ENCODE measurements at places on chromosomes 13 and 19. TPM values are rescaled to one million over a fixed set of nuclear protein-coding genes. Genes with fewer than 3 reads are reported as not detected.

DNA sequence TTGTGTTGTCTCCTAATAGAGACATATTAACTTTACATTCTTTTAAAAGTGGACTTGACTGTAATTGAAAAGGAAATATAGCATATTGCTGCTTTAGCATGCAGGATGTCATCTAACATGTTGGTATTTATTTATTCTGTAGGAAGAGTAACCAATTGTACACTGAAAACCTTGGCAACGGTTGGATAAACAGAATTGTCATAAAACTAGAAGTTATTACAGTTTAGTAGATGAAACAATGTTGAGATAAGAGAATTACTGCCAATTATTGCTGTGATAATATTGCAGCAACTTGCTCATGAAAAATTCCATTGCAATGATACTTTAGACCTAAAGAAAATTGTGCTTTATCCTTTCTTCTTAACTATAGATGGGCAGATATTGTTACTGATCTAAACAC lies 7.6 kb upstream of the ERCC5 start:
- no peaks in the 10 kb centered on the region for H3K4me1 ChIP-seq
- peaks cover 20% of the 10 kb centered on the region for H3K36me3 ChIP-seq
- H3K4me3 ChIP-seq = no peak overlapping the region

DNA sequence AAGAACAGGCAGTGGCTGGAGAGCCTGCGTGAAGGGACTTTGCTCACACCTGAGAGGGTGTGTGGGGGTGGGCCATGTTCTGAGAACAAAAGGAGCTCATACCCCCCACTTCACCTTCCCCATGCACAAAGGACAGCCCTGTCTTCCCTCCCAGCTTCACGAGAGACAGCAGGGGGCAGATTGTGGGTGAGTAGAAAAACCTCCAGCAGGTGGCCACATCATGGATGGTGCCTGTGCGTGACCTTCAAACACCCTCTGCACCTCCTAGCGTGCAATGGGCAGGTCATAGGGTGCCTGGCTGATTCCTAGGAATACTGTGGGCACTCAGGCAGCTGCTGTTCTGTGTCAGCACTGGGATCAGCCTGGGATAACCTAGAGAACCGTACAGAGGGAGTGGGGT lies 36.3 kb upstream of the PSG9 start:
- peaks cover 35% of the 10 kb centered on the region for H3K27me3 ChIP-seq
- no peak for DNase-seq
- H3K4me1 ChIP-seq = no peaks in the 10 kb centered on the region
- no peaks in the 10 kb centered on the region for H3K36me3 ChIP-seq
- no peak overlapping the region for H3K4me3 ChIP-seq

DNA sequence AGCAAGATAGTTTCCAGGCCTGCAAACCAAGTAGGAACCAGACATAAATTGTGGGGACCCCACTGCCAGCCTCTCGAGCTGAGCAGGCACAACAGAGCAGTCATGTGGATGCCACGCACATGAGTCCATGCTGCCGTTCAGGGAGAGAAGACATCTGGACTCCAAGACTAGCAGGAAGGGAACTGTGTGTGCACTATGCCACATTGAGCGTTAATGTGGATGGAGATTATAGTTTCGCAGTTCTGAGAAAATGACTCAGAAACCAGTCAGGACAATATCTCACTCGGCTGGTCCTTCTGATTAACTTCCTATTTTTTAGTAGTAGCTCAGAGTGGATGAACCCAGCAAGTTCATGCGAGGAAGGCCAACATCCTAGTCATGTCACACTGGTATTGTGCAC lies 124.9 kb downstream of the CRYL1 start:
- H3K36me3 ChIP-seq = no peaks in the 10 kb centered on the region
- no peak overlapping the region for H3K27ac ChIP-seq
- peaks cover 6% of the 10 kb centered on the region for H3K4me1 ChIP-seq
- H3K4me3 ChIP-seq = no peak overlapping the region
- no peaks in the 10 kb centered on the region for H3K27me3 ChIP-seq

DNA sequence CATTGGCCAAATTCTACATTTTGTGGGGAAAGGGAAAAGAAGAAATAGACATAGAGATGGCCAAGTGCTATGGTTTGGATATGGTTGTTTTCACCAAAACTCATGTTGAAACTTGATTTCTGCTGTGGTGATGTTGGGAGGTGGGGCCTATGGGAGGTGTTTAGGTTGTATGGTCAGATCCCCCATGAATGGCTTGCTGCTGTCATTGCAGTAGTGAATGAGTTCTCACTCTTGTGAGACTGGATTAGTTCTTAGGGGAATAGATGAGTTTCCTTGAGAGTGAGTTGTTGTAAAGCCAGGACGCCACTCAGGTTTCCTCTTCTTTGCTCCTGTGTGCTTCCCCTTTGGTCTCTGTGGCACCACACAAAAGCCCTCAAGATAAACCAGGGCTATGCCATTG lies 242.6 kb upstream of the RFC3 start:
- H3K27ac ChIP-seq = no peak overlapping the region
- H3K27me3 ChIP-seq = peaks cover 18% of the 10 kb centered on the region
- no peak overlapping the region for H3K4me3 ChIP-seq
- DNase-seq = no peak

The ZNF836 gene
- total RNA-seq = 12.0 TPM

DNA sequence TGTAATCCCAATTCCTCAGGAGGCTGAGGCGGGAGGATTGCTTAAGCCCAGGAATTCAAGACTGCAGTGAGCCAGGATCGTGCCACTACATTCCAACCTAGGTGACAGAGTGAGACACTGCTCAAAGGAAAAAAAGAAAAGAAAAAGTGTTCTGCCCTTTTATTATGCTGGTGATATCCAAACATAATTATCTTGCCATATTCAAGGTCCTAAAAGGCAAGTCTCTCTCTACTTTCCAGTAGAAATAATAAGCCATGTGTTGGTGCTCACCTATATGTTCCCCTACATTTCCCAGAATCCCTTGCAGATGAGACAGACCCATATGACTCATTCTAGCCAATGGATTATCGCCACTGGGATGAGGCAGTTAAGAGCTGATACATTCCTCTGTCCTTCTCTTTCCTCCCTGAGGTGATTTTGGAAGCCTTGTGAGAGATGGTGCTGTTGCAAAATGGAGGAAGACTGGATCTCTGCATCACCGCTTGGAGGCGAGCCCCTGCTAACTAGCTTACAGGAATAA lies 58.3 kb upstream of the MRI1 start:
- H3K4me1 ChIP-seq = no peaks in the 10 kb centered on the region
- H3K36me3 ChIP-seq = no peaks in the 10 kb centered on the region
- peaks cover 22% of the 10 kb centered on the region for H3K27me3 ChIP-seq
- no peak overlapping the region for H3K27ac ChIP-seq
- DNase-seq = no peak

- no peaks in the 10 kb centered on the region for H3K27me3 ChIP-seq
- no peak overlapping the region for H3K4me3 ChIP-seq
- H3K27ac ChIP-seq = no peak overlapping the region
- DNase-seq = no peak
Observed at GRCh38 chr19:38400361-38400760, 2.5 kb upstream of the FAM98C start.

The ZNF610 gene
- total RNA-seq = 2.9 TPM

DNA sequence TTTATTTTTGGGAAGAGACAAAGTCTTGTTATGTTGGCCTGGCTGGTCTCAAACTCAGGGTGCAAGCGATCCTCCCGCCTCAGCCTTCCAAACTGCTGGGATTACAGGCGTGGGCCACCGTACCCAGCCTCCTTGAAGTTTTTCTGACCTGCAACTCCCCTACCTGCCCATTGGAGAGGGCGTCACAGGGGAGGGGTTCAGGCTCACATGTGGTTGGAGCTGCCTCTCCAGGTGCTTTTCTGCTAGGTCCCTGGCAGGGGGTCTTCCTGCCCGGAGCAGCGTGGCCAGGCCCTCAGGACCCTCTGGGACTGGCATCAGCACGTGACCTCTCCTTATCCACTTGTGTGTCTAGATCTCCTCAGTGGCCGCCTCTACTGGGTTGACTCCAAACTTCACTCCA lies 27.2 kb downstream of the LDLR start:
- no peak for DNase-seq
- peaks cover 40% of the 10 kb centered on the region for H3K36me3 ChIP-seq
- no peak overlapping the region for H3K4me3 ChIP-seq
- no peak overlapping the region for H3K27ac ChIP-seq

The EBI3 gene
- 8.6 TPM for total RNA-seq

The ZNF90 gene
- 20.8 TPM for total RNA-seq

DNA sequence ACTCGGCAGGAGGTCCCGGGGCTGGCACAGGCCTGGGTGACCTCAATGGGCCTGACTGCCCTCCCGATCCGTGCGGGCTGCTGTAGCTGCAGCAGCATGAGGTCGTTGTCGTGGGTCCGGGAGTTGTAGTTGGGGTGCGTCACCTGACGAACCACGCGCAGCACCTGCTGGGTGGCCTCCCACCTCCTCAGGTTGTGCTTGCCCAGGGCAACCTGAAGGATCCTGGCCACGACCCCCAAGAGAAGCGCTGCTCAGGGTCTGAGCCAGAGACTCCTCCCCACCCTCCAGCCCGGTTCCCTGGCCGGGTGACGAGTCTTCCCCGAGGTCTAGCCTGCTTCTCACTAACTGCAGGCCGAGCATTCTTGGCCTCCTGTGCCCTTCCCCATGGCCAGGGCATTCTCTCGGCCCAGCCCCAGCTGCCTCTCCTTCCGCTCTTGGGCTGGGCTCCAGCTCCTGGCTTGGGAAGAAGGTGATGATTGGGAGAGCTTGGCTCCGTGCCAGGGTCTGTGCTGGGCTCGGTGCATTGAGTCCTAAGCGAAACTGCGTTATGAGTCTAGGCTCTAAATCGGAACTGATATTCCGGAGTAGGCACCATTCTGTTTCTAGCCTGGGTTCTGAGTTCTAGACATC lies 3.1 kb downstream of the KLK14 start:
- peaks cover 7% of the 10 kb centered on the region for H3K27me3 ChIP-seq
- H3K27ac ChIP-seq = no peak overlapping the region
- no peak overlapping the region for H3K4me3 ChIP-seq
- DNase-seq = no peak
- no peaks in the 10 kb centered on the region for H3K4me1 ChIP-seq

DNA sequence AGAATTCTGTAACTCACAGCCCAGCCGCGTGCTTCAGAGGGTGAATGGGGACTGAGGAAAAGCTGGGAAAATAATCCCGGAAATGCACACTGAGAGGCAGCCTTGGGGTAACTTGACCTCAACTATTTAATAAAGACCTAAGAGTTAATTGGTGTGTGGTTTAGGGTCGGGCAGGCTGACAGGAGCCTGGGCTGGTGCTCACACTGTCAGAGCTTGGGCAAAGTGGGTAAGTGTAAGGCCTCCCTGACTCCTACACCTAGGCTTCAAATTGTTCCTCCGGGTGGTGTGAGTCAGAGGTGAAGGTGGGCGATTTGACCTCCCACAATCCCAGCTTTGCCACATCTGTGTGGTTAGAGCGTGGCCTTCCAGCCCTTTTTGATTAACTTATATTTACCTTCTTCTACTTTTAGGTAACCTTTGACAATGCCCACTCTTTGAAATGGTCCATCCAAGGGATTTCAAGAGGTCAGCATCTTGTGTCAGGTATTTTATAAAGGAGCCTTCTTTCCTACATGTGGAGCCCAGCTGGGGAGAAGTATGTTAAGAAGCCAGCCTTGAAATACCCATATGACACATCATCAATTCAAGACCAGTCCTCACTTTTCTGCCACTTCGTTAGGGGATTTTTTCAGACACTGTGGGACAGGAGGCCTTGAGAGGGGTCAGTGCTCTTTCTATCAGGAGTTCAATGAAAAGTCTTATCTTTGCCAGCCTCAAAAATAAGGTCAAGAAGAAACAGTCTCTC lies 114.2 kb downstream of the NUFIP1 start:
- peaks cover 3% of the 10 kb centered on the region for H3K36me3 ChIP-seq
- H3K27ac ChIP-seq = no peak overlapping the region
- peaks cover 15% of the 10 kb centered on the region for H3K27me3 ChIP-seq
- no peaks in the 10 kb centered on the region for H3K4me1 ChIP-seq

GRCh38 chr19:16168465-16169081 lies 4.8 kb downstream of the CIB3 start:
- H3K27me3 ChIP-seq = no peaks in the 10 kb centered on the region
- no peak overlapping the region for H3K27ac ChIP-seq
- DNase-seq = no peak
- no peak overlapping the region for H3K4me3 ChIP-seq

DNA sequence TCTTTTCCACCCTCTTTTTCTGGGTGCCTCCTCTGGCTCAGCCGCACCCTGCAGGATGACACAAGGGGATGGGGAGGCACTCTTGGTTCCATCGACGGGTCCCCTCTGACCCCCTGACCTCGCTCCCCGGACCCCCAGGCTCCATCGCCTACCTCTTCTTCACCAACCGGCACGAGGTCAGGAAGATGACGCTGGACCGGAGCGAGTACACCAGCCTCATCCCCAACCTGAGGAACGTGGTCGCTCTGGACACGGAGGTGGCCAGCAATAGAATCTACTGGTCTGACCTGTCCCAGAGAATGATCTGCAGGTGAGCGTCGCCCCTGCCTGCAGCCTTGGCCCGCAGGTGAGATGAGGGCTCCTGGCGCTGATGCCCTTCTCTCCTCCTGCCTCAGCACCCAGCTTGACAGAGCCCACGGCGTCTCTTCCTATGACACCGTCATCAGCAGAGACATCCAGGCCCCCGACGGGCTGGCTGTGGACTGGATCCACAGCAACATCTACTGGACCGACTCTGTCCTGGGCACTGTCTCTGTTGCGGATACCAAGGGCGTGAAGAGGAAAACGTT lies 24.0 kb downstream of the LDLR start:
- peak overlapping the region; percentile 5 for H3K4me3 ChIP-seq
- H3K27me3 ChIP-seq = no peaks in the 10 kb centered on the region
- no peaks in the 10 kb centered on the region for H3K4me1 ChIP-seq
- no peak for DNase-seq
- H3K27ac ChIP-seq = no peak overlapping the region

DNA sequence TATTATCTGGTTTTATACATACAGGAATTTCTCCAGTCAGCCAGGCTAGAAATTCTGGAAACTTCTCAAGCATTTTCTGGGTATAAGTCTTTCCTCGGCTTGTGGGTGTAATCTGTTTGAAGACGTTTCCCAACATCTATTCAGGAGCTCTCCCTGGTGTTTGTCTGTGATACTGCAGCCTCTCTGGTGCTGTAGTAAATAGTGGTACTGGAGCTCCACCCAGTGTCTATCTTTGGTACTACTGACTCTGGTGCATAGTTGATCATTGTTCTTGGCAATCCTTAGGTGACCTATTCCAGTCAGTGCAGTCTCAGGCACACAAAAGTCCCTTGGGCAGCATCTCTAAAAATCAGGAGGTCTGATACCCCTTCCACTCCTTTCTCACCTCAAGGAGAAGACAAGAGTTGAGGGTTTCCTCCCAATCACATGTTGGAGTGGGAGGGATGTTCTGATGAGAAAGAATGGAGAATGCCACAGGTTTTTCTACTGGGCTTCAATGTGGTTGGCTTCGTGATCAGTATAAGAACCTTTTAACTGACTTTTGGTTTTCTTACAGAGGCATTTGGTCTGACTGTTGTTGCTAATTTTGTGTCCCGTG lies 115.5 kb downstream of the CYSLTR2 start:
- peaks cover 30% of the 10 kb centered on the region for H3K27me3 ChIP-seq
- peak; percentile 66 for DNase-seq
- H3K4me3 ChIP-seq = no peak overlapping the region
